ENCODE measurements at places on chromosomes 11 and 22. TPM values are rescaled to one million over a fixed set of nuclear protein-coding genes. Genes with fewer than 3 reads are reported as not detected.

HPX gene
- polyA plus RNA-seq, result not detected

KRTAP5-8 gene
- polyA plus RNA-seq, result not detected

APOA1 gene
- 0.29 TPM for polyA plus RNA-seq

UCP3 gene
- 2.8 TPM for polyA plus RNA-seq

BIRC3 gene
- 3.0 TPM for polyA plus RNA-seq

SHANK2 gene
- polyA plus RNA-seq, result not detected

NFAM1 gene
- 69.7 TPM for polyA plus RNA-seq

SLC5A1 gene
- polyA plus RNA-seq, result not detected

C11orf97 gene
- not detected for polyA plus RNA-seq

CAVIN3 gene
- polyA plus RNA-seq, result 5.0 TPM

CARNS1 gene
- not detected for polyA plus RNA-seq

TCP11L1 gene
- 7.0 TPM for polyA plus RNA-seq
